ENCODE measurements at places on chromosomes 13 and 19. TPM values are rescaled to one million over a fixed set of nuclear protein-coding genes. Genes with fewer than 3 reads are reported as not detected.

The SPACA4 gene
- total RNA-seq, result not detected

DNA sequence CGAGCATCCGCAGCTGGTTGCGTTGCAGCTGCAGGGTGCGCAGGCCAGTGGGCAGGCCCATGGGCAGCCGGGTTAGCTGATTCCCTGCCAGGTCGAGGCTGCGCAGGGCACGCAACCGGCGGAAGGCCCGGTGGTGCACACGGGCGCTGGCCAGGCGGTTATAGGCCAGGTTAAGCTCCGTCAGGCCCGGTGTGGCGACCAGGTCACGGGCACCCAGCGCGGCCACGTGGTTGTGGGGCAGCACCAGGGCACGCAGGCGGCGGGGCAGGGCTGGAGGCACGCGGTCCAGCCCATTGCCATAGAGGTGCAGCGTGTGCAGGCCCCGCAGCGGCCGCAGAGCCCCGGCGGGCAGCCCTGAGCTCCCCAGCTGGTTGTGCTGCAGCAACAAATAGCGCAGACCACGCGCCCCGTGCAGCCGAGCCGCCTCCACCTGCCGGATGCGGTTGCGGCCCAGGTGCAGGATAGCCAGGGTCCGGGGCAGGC, 5.3 kb downstream of the PODNL1 start:
- no peak overlapping the region for H3K4me3 ChIP-seq
- DNase-seq, result no peak
- no peak overlapping the region for H3K27ac ChIP-seq

GRCh38 chr19:39064405-39064804, 19.8 kb upstream of the ACP7 start:
- H3K36me3 ChIP-seq, result no peaks in the 10 kb centered on the region
- no peak overlapping the region for H3K4me3 ChIP-seq
- H3K4me1 ChIP-seq, result no peaks in the 10 kb centered on the region
- no peaks in the 10 kb centered on the region for H3K27me3 ChIP-seq
- DNase-seq, result no peak
- H3K27ac ChIP-seq, result no peak overlapping the region

The ZNF701 gene
- 6.7 TPM for total RNA-seq

The KLF12 gene
- total RNA-seq, result 19.8 TPM

The FGF14 gene
- under 0.01 TPM for total RNA-seq

GRCh38 chr13:19845758-19846157, 17.7 kb downstream of the ZMYM5 start:
- peak; percentile 96 for DNase-seq
- H3K27me3 ChIP-seq, result no peaks in the 10 kb centered on the region
- H3K4me1 ChIP-seq, result peaks cover 16% of the 10 kb centered on the region

- DNase-seq, result no peak
- H3K27ac ChIP-seq, result no peak overlapping the region
- no peaks in the 10 kb centered on the region for H3K36me3 ChIP-seq
- H3K27me3 ChIP-seq, result no peaks in the 10 kb centered on the region
- H3K4me3 ChIP-seq, result no peak overlapping the region
Observed at GRCh38 chr19:45144431-45145269, 16.1 kb downstream of the NKPD1 start.

- DNase-seq, result peak; percentile 48
- H3K27me3 ChIP-seq, result peaks cover 10% of the 10 kb centered on the region
- H3K4me1 ChIP-seq, result no peaks in the 10 kb centered on the region
- H3K4me3 ChIP-seq, result no peak overlapping the region
Observed at GRCh38 chr13:92967923-92968322, 258.7 kb upstream of the GPC6 start.

The CCDC8 gene
- 8.9 TPM for total RNA-seq

The AKT1S1 gene
- total RNA-seq, result 11.6 TPM

DNA sequence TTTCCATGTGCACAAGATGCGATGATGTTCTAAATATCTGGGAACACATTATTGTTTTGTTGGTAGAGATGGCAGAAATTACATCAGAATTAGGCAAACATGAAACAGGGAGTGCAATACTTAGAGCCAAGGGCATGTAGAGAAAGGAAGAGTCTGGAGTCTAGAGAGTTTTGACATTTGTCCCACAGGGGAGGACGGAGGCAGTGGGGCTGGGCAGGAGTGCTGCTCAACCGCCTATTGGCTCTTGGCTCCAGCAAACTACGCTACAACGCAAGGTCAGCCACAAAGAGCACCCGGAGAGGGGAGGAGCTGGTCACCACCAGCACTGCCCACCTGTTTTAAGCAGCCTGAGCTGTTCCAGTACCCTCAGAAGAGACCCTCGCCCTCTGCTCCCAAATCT, 108.3 kb downstream of the ABCC4 start:
- H3K4me1 ChIP-seq, result no peaks in the 10 kb centered on the region
- no peaks in the 10 kb centered on the region for H3K36me3 ChIP-seq
- no peaks in the 10 kb centered on the region for H3K27me3 ChIP-seq
- H3K4me3 ChIP-seq, result no peak overlapping the region

- H3K36me3 ChIP-seq, result no peaks in the 10 kb centered on the region
- no peak overlapping the region for H3K4me3 ChIP-seq
- no peak for DNase-seq
- H3K27me3 ChIP-seq, result no peaks in the 10 kb centered on the region
- peaks cover 10% of the 10 kb centered on the region for H3K4me1 ChIP-seq
- no peak overlapping the region for H3K27ac ChIP-seq
Observed at GRCh38 chr13:32887617-32888016, 128.6 kb upstream of the KL start.

- no peak overlapping the region for H3K4me3 ChIP-seq
- H3K4me1 ChIP-seq, result no peaks in the 10 kb centered on the region
- no peaks in the 10 kb centered on the region for H3K36me3 ChIP-seq
- H3K27me3 ChIP-seq, result no peaks in the 10 kb centered on the region
Observed at GRCh38 chr19:5676105-5676771, 4.1 kb downstream of the MICOS13 start.

The DCT gene
- not detected for total RNA-seq

DNA sequence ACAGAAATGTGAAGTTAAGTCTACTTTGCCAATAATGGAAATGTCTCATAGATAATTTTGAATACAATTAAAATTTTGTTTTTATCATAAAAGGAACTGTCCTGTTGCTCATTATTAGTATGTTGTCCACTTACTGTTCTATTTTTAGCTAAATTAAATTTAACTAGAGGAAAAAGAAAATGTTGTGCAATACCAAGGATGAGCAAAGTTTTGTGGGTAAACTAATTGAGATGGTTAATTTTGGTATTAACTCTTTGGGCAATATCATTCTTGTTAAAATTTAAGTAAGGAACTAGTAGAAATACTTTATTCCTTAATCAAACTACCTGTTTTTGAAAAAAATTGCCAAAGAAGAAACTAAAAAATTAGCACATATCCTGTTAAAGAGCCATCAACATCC, 43.5 kb downstream of the SOX1 start:
- H3K36me3 ChIP-seq, result no peaks in the 10 kb centered on the region
- no peaks in the 10 kb centered on the region for H3K4me1 ChIP-seq
- H3K4me3 ChIP-seq, result no peak overlapping the region
- H3K27ac ChIP-seq, result no peak overlapping the region
- H3K27me3 ChIP-seq, result 0 out of 2 replicates have a peak, but pooled peaks cover 11% of the 10 kb centered on the region
- DNase-seq, result no peak

- H3K4me1 ChIP-seq, result no peaks in the 10 kb centered on the region
- no peaks in the 10 kb centered on the region for H3K36me3 ChIP-seq
- H3K27ac ChIP-seq, result no peak overlapping the region
- DNase-seq, result no peak
Observed at GRCh38 chr19:22602631-22603272, 31.4 kb upstream of the ZNF492 start.

- H3K4me1 ChIP-seq, result peaks cover 32% of the 10 kb centered on the region
- H3K36me3 ChIP-seq, result no peaks in the 10 kb centered on the region
- H3K27me3 ChIP-seq, result no peaks in the 10 kb centered on the region
- H3K4me3 ChIP-seq, result no peak overlapping the region
- peak; percentile 71 for DNase-seq
Observed at GRCh38 chr13:59771272-59771671, 392.5 kb downstream of the DIAPH3 start.

DNA sequence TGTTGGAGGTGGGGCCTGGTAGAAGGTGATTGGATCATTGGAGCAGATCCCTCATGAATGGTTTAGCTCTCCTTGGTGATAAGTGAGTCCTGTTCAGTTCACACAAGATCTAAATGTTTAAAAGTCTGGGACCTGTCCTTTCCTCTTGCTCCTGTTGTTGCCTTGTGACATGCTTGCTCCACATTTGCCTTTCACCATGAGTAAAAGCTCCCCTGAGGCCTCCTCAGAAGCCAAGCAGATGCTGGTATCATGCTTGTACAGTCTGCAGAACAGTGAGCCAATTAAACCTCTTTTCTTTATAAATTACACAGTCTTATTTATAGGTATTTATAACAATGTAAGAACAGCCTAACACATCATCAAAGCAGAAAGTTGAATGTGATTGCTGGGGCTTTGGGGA, 24.2 kb upstream of the RFC3 start:
- no peak overlapping the region for H3K27ac ChIP-seq
- no peaks in the 10 kb centered on the region for H3K36me3 ChIP-seq
- peaks cover 18% of the 10 kb centered on the region for H3K4me1 ChIP-seq

The SNRPD2 gene
- total RNA-seq, result 152 TPM
